ENCODE measurements at places on chromosomes 11 and 22. TPM values are rescaled to one million over a fixed set of nuclear protein-coding genes. Genes with fewer than 3 reads are reported as not detected.

Gene DRD4
- 1.6 TPM for total RNA-seq

Gene OR4D5
- total RNA-seq = not detected

GRCh38 chr11:1036303-1036923 is at the start of gene MUC6:
Gene MUC6 (minus strand): TSS chr11:1036718. CDS start chr11:1036655, 63 bp downstream.
- peaks cover 6% of the 10 kb centered on the region for H3K4me1 ChIP-seq
- DNase-seq = no peak
- no peak within 1 kb of the TSS for H3K27ac ChIP-seq
- H3K36me3 ChIP-seq = no peaks in the 10 kb centered on the region

GRCh38 chr11:37449146-37449545 is 851.1 kb upstream of the RAG2 start:
- H3K36me3 ChIP-seq = no peaks in the 10 kb centered on the region
- no peak for DNase-seq
- H3K4me1 ChIP-seq = no peaks in the 10 kb centered on the region
- no peak overlapping the region for H3K27ac ChIP-seq
- no peak overlapping the region for H3K4me3 ChIP-seq
